Activated CD4-positive, alpha-beta T cell treated with anti-CD3 and anti-CD28 coated beads, Interleukin-2, Interleukin-4, amounts not matched to agents 100 ng/mL and 50 ng/mL, durations not matched to agents 16 hours and 8 hours (primary cell): ENCODE measurements at places on chromosomes 3 and 15.

GRCh38 chr15:51966192-51966591 lies 5.4 kb downstream of the LEO1 start:
- peak; percentile 30 for DNase-seq

GRCh38 chr15:70058642-70059360 lies 38.9 kb downstream of the TLE3 start:
- DNase-seq = no peak

- DNase-seq = no peak
Observed at GRCh38 chr15:80179935-80180334, 27.1 kb downstream of the FAH start.

- DNase-seq = no peak
Observed at GRCh38 chr3:99298661-99299060, 339.7 kb upstream of the COL8A1 start.

GRCh38 chr3:43161684-43162229 lies 55.9 kb upstream of the POMGNT2 start:
- DNase-seq = no peak

- no peak for DNase-seq
Observed at GRCh38 chr15:56490461-56490860, 25.5 kb upstream of the MNS1 start.
